ENCODE measurements at places on chromosomes 1 and 21. TPM values are rescaled to one million over a fixed set of nuclear protein-coding genes. Genes with fewer than 3 reads are reported as not detected.

Gene HHAT
- total RNA-seq, result 5.5 TPM

Gene C4BPA
- not detected for total RNA-seq

Gene BARHL2
- total RNA-seq, result not detected

Gene ZFP69
- total RNA-seq, result 8.0 TPM
